Cardiac septum (tissue), 1 donor: ENCODE measurements at places on chromosomes 4 and X. TPM values are rescaled to one million over a fixed set of nuclear protein-coding genes. Genes with fewer than 3 reads are reported as not detected.

- DNase-seq: no peak
These were observed 875.4 kb upstream of the PRKX start for GRCh38 chrX:4588893-4589292.

The ITGB1BP2 gene
- 85.5 TPM for total RNA-seq

GRCh38 chr4:113869743-113870375 lies 108.3 kb upstream of the CAMK2D start:
- DNase-seq: no peak

The MAGED2 gene
- 91.5 TPM for total RNA-seq

The ADH5 gene
- 132 TPM for total RNA-seq

The HELT gene
- not detected for total RNA-seq

DNA sequence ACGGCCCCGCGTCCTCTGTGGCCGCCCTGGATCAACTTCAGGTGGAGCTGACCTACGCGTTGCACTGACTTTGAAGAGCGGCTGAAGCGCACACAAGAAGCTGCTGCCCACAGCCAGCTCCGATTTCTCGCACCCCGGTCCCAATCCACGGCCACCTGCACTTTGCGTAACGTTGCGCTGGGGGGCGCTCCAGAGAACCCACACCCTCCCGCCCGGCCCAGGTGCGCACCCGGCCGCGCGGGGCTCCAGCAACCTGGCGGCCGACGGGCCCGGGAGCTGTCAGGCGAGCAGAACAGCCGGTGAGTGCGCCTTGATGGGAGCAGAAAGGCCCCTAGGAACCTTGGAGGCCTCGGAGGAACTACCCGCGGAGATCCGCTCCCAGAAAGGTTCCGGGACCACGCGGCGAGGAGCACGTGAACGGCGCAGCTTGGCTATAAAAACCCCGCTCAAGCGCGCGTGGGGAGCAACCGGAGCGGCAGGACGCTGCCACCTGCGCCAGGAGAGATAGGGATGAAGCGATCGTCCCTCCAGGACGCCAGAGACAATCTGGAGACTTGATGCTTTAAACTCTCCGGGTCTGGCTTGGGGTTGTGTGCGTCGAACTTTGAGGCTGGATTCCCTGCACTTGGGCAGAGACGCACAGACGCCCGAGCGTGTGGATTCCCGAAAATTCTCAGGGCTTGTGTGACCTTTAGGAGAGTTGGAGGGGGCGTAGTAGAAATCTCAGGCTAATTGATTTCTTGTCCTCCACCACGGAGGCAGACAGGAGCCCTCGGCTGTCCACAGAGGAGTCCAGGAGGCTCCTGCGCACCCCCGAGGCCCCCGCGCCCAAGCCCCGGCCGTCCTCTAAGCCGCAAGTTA lies 591 bp upstream of the NWD2 start:
- DNase-seq: no peak

The KLB gene
- 0.05 TPM for total RNA-seq

- no peak for DNase-seq
These were observed 68.5 kb upstream of the MXD4 start for GRCh38 chr4:2330091-2331042.

GRCh38 chr4:86916392-86916791 lies 18.4 kb upstream of the AFF1 start:
- DNase-seq: no peak

- DNase-seq: no peak
These were observed 93.1 kb downstream of the PDLIM5 start for GRCh38 chr4:94544811-94545210.

DNA sequence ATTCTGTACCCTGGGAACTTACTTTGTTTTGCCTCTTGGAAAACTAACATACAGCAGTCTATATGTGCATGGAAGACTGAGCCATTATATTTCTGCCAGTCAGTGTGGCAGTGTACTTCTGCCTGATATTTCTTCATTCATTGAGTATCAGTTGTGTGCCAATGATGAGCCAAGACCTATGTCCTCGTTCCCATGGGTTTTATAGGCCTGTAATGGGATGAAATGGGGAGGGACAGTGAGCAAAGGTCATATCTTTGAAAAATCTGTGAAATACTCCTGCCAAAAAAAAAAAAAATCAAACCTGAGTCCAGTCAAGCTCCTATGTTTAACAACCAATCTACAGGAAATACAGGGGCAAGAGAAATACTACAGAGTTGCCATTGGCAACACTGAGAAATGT lies 9.1 kb downstream of the NSD2 start:
- DNase-seq: no peak

DNA sequence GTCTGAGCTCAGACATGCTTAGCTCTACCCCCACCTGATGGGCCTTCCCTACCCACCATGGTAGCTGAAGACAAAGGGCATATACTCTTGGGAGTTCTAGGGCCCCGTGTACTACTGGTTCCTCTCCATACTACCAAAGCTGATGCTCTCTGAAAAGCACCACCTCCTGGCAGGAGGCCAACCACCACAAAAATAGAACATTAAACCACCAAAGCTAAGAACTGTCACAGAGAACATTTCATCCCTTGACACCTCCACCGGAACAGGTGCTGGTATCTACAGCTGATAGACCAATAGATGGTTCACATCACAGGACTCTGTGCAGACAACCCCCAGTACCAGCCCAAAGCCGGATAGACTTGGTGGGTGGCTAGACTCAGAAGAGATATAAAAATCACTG lies 13.4 kb downstream of the EDA2R start:
- no peak for DNase-seq

GRCh38 chr4:21946858-21947257 lies 1.7 kb downstream of the KCNIP4 start:
- DNase-seq: no peak

DNA sequence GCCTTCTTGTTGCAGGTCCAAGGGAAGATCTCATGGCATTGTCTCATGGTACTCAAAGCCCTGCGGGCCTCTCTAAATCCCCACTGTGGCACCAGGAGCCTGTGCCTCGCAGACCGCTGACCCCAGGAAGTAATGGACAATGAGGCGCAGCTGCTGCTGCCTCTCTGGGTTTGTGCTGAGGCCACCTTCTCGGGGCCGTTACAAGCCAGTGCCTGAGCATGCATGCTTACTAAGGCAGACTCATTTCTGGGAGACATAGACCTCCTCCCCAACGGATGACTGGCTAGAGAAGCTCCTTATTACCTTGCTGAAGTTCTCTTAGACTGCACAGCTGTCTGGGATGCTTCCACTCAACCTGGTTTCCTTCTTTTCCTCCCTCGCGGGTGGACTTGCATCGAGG lies 1.3 kb downstream of the BDH2 start:
- no peak for DNase-seq

- no peak for DNase-seq
These were observed 1826.0 kb downstream of the STIM2 start for GRCh38 chr4:28686618-28687017.

The CWH43 gene
- total RNA-seq: not detected

- no peak for DNase-seq
These were observed 4.2 kb upstream of the PDHA2 start for GRCh38 chr4:95835672-95836071.

The C4orf54 gene
- total RNA-seq: 1.3 TPM

The SPARCL1 gene
- total RNA-seq: 202 TPM

DNA sequence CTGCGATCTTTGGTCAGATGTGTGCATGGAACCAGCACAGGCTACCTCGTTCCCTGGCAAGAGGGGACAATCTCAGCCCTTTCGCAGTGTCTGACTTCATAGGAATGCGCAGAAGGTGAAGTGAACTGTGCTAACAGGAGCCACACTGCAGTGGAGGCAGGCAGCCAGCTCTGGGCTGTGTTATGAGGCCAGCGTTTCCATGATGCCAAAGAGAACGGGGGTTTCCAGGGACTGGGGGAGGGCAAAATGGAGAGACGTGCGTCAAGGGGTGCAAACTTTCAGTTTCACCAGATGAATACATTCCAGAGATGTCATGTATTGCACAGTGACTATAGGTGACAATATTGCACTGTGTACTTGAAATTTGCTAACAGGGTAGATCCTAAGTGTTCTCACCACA lies 30.4 kb downstream of the CLDN34 start:
- no peak for DNase-seq

GRCh38 chr4:52788806-52789205 lies 37.6 kb upstream of the ERVMER34-1 start:
- DNase-seq: no peak

- DNase-seq: no peak
These were observed 12.1 kb upstream of the ARAP2 start for GRCh38 chr4:36256398-36256891.

DNA sequence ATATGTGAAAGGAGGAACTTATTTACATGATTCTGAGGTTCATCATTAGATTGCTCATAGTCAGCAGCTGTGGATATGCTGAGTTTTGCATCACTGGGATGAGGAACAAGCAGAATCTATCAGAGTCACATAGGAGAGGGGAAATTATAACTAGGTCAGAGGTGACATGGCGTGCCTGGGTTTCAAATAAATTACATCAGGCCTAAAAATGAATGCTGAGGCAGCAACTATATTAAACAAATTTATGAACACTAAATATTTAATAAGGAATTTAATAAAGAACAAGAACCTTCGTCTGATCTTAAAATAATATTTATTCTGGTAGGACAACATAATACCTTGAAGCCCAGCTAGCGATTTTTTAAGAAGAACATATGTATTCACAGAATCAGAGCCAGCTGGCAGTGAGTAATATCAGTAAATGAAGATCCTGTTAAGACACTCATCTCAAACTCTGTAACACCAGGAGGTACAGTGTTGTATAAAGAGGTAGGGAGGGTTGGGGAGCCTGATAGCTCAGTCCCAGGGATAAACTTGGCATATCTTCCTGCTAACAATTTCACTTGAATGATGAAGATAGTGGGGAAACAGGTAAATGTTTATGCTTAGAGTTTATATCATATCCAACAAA lies 60.9 kb upstream of the HS3ST1 start:
- DNase-seq: no peak

The RIBC1 gene
- 0.81 TPM for total RNA-seq

GRCh38 chr4:60089546-60090273 lies 1110.4 kb upstream of the ADGRL3 start:
- no peak for DNase-seq

The MTMR8 gene
- 0.73 TPM for total RNA-seq

GRCh38 chrX:28189011-28189410 lies 207.8 kb upstream of the DCAF8L1 start:
- DNase-seq: no peak

- DNase-seq: no peak
These were observed 52.1 kb upstream of the PCDH10 start for GRCh38 chr4:133096972-133097371.

The C4orf17 gene
- not detected for total RNA-seq

DNA sequence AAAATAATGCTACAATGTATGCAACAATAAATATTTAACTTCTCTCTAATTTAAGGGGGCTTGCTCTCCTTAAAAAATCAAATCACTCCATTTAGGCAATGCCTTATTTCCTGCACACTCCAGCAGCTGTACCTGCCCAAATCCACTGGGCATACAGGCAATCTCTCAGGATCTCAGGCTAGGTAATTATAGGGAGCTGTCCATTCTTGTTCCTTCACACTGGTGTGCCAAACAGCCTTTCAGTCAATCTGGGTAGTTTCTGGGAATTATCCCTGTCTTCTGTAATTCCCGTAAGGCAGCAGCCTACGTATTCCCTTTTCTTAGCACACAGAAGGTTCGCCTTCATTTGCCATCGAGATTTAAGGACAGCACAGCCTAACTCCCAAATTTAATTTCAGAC lies 922.6 kb upstream of the SLIT2 start:
- no peak for DNase-seq

The SSX4 gene
- not detected for total RNA-seq

The DAPP1 gene
- 0.43 TPM for total RNA-seq

The NLGN3 gene
- total RNA-seq: 0.67 TPM

GRCh38 chr4:140246216-140246615 lies 92.2 kb upstream of the MAML3 start:
- no peak for DNase-seq

The DKK2 gene
- total RNA-seq: 1.4 TPM
